ENCODE measurements at places on chromosomes 5 and 9. TPM values are rescaled to one million over a fixed set of nuclear protein-coding genes. Genes with fewer than 3 reads are reported as not detected.

Gene LSM11
- 8.6 TPM for polyA plus RNA-seq

Gene PAEP
- 0.09 TPM for polyA plus RNA-seq

Gene SHC3
- 0.69 TPM for polyA plus RNA-seq

Gene ADGRD2
- not detected for polyA plus RNA-seq

Gene FAM200C
- polyA plus RNA-seq: 7.8 TPM

Gene CTXN3
- polyA plus RNA-seq: not detected

Gene SYK
- 27.3 TPM for polyA plus RNA-seq

Gene GPR150
- 0.90 TPM for polyA plus RNA-seq

Gene CCL19
- polyA plus RNA-seq: 3.9 TPM

Gene IRX2
- 0.01 TPM for polyA plus RNA-seq

Gene PPIC
- 25.3 TPM for polyA plus RNA-seq

Gene AK6
- 68.0 TPM for polyA plus RNA-seq

Gene WNT8A
- not detected for polyA plus RNA-seq

Gene MYMK
- polyA plus RNA-seq: 0.13 TPM

Gene PRELID2
- 29.0 TPM for polyA plus RNA-seq

Gene SPATA6L
- 7.2 TPM for polyA plus RNA-seq

Gene MAT2B
- 101 TPM for polyA plus RNA-seq

Gene ZBTB43
- polyA plus RNA-seq: 11.7 TPM

Gene PLCXD3
- polyA plus RNA-seq: 4.9 TPM

Gene IQGAP2
- polyA plus RNA-seq: 29.2 TPM

Gene ANKRD20A1
- 0.73 TPM for polyA plus RNA-seq

Gene ITK
- polyA plus RNA-seq: 1.5 TPM

Gene SCGB3A2
- polyA plus RNA-seq: not detected

Gene SNCB
- polyA plus RNA-seq: 0.39 TPM

Gene TRPM3
- polyA plus RNA-seq: 0.57 TPM

Gene TMEM215
- polyA plus RNA-seq: 0.06 TPM

Gene ADAMTSL1
- polyA plus RNA-seq: 3.6 TPM

Gene TMEM174
- not detected for polyA plus RNA-seq

Gene DRD1
- 0.04 TPM for polyA plus RNA-seq

Gene SLC25A48
- polyA plus RNA-seq: 0.54 TPM

Gene LCN12
- 121 TPM for polyA plus RNA-seq

Gene NMRK1
- polyA plus RNA-seq: 39.8 TPM

Gene TXNDC8
- polyA plus RNA-seq: not detected

Gene TRIM32
- 31.5 TPM for polyA plus RNA-seq

Gene FCN2
- polyA plus RNA-seq: 0.04 TPM

Gene PCDHGA6
- polyA plus RNA-seq: 1.9 TPM

Gene SOHLH1
- not detected for polyA plus RNA-seq

Gene C5orf24
- polyA plus RNA-seq: 61.7 TPM

Gene FBXL7
- 7.2 TPM for polyA plus RNA-seq

Gene IL3
- not detected for polyA plus RNA-seq

Gene PRSS3
- polyA plus RNA-seq: 97.9 TPM

Gene PRDM9
- not detected for polyA plus RNA-seq

Gene CAMK2A
- 1.1 TPM for polyA plus RNA-seq

Gene GFI1B
- polyA plus RNA-seq: 6.2 TPM

Gene SLC25A2
- polyA plus RNA-seq: 0.04 TPM

Gene UBE2R2
- 48.9 TPM for polyA plus RNA-seq

Gene ZDHHC11B
- polyA plus RNA-seq: 16.1 TPM

Gene HTR4
- 4.7 TPM for polyA plus RNA-seq

Measured in large intestine (tissue), 12 donors.